ENCODE measurements at places on chromosomes 1 and 21. TPM values are rescaled to one million over a fixed set of nuclear protein-coding genes. Genes with fewer than 3 reads are reported as not detected.

KMO gene
- total RNA-seq, result 0.33 TPM

AADACL4 gene
- not detected for total RNA-seq

CD55 gene
- total RNA-seq, result 79.0 TPM

GNAT2 gene
- total RNA-seq, result 0.33 TPM

C8B gene
- total RNA-seq, result not detected

CRNN gene
- not detected for total RNA-seq

APCS gene
- total RNA-seq, result not detected

UTS2 gene
- not detected for total RNA-seq

AMPD1 gene
- total RNA-seq, result not detected

FGGY gene
- total RNA-seq, result 15.1 TPM

MPL gene
- not detected for total RNA-seq

ZNF692 gene
- 28.2 TPM for total RNA-seq

LCE1A gene
- not detected for total RNA-seq

SLC6A9 gene
- total RNA-seq, result 16.2 TPM

All from smooth muscle cell of the pulmonary artery (primary cell).